ENCODE measurements at places on chromosomes 1 and 21.

- DNase-seq, result no peak
Measured at GRCh38 chr1:43404353-43404752, 14.7 kb downstream of the SZT2 start.

- DNase-seq, result no peak
Measured at GRCh38 chr1:65593516-65593915, 173.0 kb downstream of the LEPR start.

- no peak for DNase-seq
Measured at GRCh38 chr1:29365906-29366670, 129.8 kb downstream of the PTPRU start.

GRCh38 chr1:3803905-3804626, 7.8 kb upstream of the LRRC47 start:
- DNase-seq, result no peak
